ENCODE measurements at places on chromosomes 1 and 21. TPM values are rescaled to one million over a fixed set of nuclear protein-coding genes. Genes with fewer than 3 reads are reported as not detected.

AKR7A3 gene
- total RNA-seq, result 1.9 TPM

DNA sequence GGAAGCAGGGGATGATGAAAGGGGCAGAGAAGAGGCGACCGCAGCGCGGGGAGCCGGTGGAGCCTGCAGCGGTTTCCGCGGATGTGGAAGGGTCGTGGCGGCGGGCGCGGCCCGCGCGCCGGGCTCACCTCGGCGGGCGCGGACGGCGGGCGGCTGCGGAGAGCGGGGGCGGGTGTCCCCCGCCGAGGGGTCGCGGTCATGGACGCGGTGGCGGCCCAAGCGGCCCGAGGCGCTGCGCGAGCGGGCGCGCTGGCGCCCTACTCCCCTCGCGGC lies 572 bp downstream of the LPGAT1 start:
- no peaks in the 10 kb centered on the region for H3K36me3 ChIP-seq
- peaks cover 14% of the 10 kb centered on the region for H3K4me1 ChIP-seq
- H3K27ac ChIP-seq, result peak overlapping the region; percentile 87
- no peak for DNase-seq

- DNase-seq, result no peak
- no peak overlapping the region for H3K27ac ChIP-seq
- H3K4me3 ChIP-seq, result no peak overlapping the region
- no peaks in the 10 kb centered on the region for H3K36me3 ChIP-seq
Observed at GRCh38 chr1:245336149-245336983, 181.6 kb downstream of the KIF26B start.

DNA sequence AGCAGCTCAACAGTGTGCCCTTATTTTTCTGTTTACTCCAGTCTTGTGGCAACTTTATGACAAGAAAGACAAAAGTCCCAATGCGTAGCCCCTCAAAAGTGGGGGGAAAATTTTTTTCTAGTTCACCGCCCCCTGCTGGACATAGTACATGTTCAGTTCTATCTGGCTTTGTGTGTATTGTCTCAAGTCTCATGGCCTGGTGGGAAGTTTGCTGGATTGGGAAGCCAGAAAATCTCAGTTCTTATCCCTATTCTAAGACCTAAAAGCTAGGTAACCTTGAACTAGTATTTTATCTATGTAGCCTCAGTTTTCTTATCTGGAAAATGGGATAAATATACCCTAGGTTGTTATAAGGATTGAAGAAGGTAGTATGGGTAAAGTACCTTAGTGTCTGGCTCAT lies 55.8 kb upstream of the LDLRAP1 start:
- no peak overlapping the region for H3K27ac ChIP-seq
- peaks cover 3% of the 10 kb centered on the region for H3K27me3 ChIP-seq
- no peak overlapping the region for H3K4me3 ChIP-seq
- no peak for DNase-seq
- H3K4me1 ChIP-seq, result no peaks in the 10 kb centered on the region

- no peak overlapping the region for H3K27ac ChIP-seq
- no peaks in the 10 kb centered on the region for H3K36me3 ChIP-seq
- peaks cover 7% of the 10 kb centered on the region for H3K4me1 ChIP-seq
- no peak overlapping the region for H3K4me3 ChIP-seq
- DNase-seq, result no peak
- H3K27me3 ChIP-seq, result no peaks in the 10 kb centered on the region
Observed at GRCh38 chr1:16727190-16728111, 12.9 kb upstream of the RNU1-4 start.

Measured in glutamatergic neuron (in vitro differentiated cells).